ENCODE measurements at places on chromosomes 6 and 20. TPM values are rescaled to one million over a fixed set of nuclear protein-coding genes. Genes with fewer than 3 reads are reported as not detected.

DNA sequence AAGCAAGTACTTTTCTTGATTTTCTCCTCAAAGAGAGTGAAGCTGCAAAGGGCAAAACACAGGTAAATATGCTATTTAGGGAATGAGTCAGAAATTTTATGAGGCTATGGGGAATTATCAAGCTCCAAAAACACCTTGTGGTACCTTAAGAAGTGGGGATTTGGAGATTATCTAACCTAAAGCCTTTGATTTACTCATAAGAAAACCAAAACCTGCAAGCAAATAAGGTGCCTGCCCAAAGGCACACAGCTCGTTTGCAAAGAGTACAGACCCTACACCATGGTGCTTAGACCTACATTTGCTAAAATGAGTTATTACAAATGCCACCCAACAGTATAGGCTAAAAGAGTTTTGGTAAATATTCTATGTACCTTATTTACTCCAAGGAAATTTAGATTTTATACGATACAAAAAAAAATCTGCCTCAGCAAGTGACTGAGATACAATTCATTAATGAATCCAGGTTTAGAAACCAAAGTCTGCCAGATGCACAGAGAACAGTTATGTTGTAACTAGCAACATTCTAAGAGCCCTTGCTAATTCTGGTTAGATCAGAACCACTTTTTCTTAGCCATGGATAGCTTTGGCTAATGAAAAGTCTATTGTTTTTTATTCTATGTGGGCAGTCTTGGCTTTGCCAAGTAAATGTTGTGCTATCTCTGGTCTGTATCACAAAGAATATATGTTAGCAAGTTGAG lies 101.5 kb downstream of the KHDC1L start:
- DNase-seq, result no peak

- no peak for DNase-seq
Measured at GRCh38 chr6:90463359-90463758, 123.5 kb downstream of the MAP3K7 start.

DNA sequence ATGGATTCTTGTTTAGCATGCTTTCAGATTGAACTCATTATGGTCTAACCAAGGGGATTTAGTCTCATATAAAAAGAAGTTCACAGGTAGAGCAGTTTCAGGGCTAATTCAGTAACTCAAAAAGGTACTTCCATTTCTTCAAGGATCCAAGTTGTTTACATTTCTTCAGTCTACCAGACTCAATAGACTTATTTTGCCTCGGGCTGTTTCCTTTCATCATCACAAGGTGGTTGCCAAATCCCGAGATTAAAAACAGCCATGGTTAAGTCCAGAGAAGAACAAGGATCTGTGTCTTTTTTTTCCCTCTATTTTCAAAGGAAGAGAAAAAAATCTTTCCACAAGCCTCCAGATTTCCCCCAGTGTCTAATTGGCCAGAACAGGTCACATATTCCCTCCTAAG lies 69.8 kb upstream of the SNX9 start:
- DNase-seq, result no peak

GRCh38 chr6:140966676-140967075 lies 1166.0 kb upstream of the GJE1 start:
- DNase-seq, result no peak

- no peak for DNase-seq
Measured at GRCh38 chr6:45514454-45515230, 136.9 kb upstream of the SUPT3H start.

The VGLL2 gene
- not detected for total RNA-seq

Data from ureter (tissue), 1 donor.